Activated CD4-positive, CD25-positive, alpha-beta regulatory T cell treated with anti-CD3 and anti-CD28 coated beads, Interleukin-2, amount 50 U/mL, for 16 hours (primary cell): ENCODE measurements at places on chromosomes 2 and 18.

DNA sequence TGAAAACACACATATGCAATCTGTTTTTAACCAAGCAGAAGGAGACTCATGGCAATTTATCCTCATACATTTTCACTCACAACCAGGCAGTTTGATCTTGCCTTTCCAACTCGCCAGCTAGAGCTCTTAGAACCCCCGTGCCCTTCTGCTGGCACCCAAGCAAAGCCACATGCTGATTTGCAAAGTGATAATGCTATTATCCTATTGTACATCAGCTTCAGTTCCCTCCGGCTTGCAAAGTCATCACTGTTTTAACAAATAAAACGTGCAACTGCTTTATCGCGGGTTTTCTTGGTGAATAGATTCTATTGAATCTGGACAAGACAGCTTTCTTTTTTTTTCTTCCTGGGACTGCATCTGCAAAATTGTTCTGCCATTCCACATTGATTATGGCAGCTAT, 314.6 kb downstream of the LNPK start:
- no peak for DNase-seq

- DNase-seq: no peak
Measured at GRCh38 chr2:101912545-101912944, 79.2 kb upstream of the IL1R2 start.

- no peak for DNase-seq
Measured at GRCh38 chr2:154886316-154886715, 187.8 kb downstream of the KCNJ3 start.

- no peak for DNase-seq
Measured at GRCh38 chr2:12839339-12839738, 122.6 kb downstream of the TRIB2 start.

DNA sequence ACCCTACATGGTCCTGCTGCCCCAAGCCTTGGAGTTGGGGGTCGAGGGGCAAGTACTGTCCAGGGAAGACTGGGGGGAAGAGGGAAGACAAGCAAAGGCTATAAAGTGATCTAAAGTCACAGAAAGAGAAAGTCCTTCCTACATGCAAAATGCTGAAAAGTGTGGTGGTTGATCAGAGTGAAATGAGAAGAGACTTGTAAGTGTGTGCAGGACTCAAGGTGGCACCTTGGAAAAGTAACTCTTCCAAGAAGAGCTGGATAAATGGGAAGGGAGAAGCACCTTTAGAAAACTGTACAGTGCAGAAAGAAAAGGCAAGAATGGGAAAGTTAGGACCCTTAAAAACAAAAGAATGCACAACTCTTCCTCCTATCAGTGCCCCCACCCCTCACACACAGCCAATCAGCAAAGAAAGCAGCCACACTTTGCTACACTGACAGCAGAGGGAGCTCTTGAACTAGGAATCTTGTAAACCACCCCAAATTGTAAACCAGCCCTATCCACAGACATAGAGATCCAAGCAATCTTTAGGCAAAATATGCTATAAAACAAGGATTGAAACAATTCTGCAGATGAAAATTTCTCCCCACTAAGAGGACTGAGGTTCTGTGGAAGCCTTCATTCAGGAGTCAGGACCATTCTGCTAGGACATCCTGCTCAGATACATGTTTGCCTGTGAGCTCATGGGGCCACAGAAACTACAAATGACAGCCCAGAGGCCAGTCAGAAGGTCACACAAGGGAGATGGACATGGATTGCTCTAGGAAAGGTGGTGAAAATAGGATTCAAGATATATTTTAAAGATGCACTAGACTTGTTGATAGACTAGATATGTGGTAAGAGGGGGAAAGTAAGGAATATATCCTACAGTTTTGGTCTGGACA, 146.4 kb downstream of the FTCDNL1 start:
- DNase-seq: no peak

DNA sequence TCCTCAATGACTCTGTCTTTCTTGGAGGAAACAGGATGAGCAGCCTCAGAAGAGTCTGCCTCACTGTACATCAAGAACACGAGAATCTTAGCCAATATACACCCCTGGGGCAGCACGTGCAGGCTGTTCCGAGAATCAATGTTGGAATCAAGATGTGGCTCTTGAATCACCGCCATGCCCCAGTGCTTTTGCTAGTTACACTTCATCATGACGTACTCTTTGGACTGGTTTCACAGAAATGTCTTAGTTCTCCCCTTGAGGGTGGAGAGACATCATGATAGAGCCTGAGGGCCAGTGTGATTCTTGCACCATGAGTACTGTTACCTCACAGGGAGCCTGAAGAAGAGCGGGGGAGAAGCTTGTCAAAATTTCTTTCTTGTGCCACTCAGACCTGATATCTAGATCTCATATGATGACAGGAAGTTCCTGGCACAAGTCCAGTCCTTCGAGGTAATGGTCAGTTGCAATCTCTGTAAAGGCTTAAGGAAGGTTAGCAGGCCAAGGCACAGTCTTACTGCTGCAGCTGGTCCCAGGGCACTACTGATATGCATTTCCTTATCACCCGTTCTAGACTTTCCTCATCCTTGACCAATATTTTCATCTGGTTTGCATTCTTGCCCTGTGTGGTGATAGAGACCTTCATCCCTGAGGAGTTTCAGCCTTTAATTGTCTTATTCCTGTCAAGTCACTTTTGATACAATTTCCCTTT, 28.2 kb upstream of the STAT4 start:
- no peak for DNase-seq

GRCh38 chr18:35577045-35577848, 4.3 kb upstream of the GALNT1 start:
- no peak for DNase-seq

DNA sequence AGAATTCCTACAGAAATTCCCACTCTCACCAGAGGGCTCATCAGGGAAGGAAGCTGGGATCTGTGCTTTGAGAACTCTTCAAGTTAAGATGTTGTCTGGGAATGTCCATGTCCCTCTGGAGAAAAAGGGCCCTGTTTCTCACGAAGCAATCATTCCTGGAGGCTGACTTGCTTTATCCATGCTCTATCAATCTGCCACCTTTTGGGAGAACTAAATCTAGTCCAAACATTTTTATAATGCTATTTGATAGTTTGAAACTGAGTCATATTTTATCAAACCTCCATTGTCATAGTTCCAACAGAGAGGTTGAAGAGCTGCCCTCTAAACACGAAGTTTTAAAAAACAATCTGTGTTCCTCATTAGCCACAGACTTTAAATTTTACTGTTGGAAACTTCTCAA, 219.2 kb downstream of the MTX2 start:
- DNase-seq: no peak

- no peak for DNase-seq
Measured at GRCh38 chr2:11017921-11018320, 106.2 kb downstream of the KCNF1 start.

GRCh38 chr2:3644246-3644525, 13.8 kb upstream of the ALLC start:
- DNase-seq: no peak

DNA sequence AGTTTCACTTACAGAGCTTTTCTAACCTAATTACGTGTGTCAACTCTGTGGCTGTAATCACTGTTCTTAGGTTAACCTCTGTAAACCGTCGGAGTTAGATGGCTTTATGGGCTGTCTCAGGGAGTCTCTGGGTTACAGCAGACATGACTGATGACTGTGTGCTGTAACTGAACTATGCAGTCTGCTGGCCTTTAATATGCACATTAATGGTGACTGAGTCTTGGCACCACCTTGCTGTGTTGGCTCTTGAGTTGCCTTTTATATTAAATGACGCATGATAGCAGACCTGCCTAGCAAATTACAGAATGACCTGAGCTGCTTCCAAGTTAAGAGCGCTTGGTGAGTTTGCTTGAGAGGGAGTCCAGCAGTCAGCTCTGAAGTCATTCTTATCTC, 90.1 kb downstream of the ACKR3 start:
- DNase-seq: no peak

- DNase-seq: no peak
Measured at GRCh38 chr2:239724851-239725550, 300.1 kb downstream of the NDUFA10 start.

GRCh38 chr2:241137276-241138190, 11.7 kb downstream of the PASK start:
- no peak for DNase-seq

- DNase-seq: no peak
Measured at GRCh38 chr18:50107468-50107977, 87.4 kb downstream of the MYO5B start.

- DNase-seq: no peak
Measured at GRCh38 chr2:57278451-57278850, 768.2 kb upstream of the VRK2 start.

- DNase-seq: no peak
Measured at GRCh38 chr2:64402876-64403275, 51.1 kb upstream of the LGALSL start.

DNA sequence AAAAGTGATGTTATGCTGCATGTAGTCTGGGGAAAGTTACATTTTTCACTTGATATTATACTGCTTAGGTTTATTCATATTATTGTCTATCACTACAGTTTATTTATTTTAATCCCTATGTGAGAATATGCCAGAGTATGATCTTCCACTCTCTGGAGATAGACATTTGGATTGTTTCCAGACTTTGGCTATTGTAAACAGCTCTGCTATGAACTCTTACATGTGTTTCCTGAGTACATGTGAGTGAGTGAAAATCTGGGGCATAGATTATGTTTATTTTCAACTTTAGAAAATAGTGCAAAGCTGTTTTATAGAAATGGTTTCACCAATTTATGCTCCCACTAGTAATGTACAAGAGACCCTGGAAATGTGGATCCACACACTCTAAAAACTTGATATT, 49.0 kb upstream of the EPAS1 start:
- DNase-seq: no peak

DNA sequence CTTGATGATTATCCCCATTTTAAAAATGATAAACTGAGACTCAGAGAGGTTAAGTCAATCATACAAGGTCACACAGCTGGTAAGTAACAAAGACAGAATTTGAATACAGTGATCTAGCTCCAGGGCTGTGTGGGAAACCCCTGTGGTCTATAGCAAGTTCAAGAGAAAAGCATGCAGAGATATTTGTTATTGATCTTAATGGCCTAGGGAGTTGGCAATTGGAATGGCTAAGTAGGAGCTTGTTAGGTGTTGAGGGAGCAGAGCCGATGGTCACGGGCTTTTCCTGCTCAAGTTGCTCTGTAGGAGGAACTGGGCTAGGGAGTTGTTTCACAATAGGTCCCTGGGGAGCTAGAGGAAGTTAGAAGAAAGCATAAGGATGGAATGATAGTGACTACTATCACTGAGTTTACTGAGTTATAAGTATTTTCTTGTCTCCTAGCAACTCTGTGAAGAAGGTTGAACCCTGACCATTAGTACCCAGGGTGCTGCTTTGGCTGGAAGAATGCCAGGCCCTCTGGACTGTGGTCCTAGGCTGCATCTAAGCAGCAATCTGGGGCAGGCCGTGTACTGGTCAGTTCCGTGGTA, 30.0 kb downstream of the RNF125 start:
- DNase-seq: no peak

GRCh38 chr2:108348816-108349570, 28.8 kb upstream of the SULT1C4 start:
- no peak for DNase-seq

DNA sequence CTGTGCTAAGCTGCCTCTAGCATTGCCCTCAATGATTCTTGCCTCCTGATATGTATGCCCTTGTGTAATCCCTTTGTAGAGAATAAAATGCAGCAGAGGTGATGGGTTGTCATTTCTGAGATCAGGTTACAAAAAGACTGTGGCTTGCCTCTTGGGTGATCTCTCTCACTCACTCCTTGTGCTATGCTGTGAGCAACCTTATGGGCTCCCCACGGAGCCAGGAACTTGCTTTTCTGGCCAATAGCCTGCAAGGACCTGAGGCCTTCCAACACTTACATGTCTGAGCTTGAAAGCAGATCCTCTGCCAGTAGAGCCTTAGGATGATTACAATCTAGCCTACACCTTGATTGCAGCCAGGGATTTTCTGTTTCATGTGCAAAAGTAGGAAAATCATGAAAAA, 123.1 kb upstream of the XIRP2 start:
- no peak for DNase-seq

DNA sequence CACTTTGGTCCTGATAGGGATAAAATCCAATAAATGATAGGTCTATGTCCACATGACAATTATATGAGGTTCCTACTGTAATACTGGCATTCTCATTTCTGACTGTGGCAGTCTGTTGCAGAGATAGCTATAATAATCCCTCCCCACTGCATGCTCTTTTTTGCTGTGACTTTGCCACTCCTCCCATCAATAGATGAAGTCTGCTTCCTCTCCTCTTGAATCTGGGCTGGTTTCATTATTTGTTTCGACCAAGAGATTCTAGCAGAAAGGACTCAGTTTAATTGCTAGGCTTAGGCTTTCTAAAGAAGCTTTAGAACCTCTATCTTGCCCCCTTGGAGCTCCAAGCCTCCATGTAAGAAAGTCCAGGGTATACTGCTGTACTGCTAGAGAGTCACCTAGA, 23.3 kb upstream of the CREB1 start:
- no peak for DNase-seq

- no peak for DNase-seq
Measured at GRCh38 chr2:199770716-199771115, 80.3 kb downstream of the FTCDNL1 start.

GRCh38 chr2:213934560-213934959, 476.3 kb upstream of the VWC2L start:
- no peak for DNase-seq

DNA sequence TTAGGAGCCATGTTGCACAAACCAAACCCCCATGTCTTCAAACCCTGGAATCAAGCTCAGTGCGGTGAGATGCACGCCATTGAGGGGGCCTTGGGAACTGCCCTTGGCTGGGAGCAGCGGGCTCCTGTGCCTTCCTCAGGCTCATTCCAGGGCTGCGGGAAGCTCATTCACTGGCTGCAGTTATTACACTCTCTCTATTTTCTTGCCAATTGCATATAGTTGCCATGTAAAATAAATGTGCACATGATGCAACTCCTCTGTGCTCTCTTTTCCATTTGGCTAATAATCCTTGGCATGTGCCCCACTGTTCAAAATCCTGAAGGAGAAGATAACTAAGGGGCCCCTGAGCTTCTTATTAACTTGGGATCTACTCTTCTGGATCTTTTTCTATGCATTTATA, 74.7 kb downstream of the KCTD1 start:
- DNase-seq: no peak

DNA sequence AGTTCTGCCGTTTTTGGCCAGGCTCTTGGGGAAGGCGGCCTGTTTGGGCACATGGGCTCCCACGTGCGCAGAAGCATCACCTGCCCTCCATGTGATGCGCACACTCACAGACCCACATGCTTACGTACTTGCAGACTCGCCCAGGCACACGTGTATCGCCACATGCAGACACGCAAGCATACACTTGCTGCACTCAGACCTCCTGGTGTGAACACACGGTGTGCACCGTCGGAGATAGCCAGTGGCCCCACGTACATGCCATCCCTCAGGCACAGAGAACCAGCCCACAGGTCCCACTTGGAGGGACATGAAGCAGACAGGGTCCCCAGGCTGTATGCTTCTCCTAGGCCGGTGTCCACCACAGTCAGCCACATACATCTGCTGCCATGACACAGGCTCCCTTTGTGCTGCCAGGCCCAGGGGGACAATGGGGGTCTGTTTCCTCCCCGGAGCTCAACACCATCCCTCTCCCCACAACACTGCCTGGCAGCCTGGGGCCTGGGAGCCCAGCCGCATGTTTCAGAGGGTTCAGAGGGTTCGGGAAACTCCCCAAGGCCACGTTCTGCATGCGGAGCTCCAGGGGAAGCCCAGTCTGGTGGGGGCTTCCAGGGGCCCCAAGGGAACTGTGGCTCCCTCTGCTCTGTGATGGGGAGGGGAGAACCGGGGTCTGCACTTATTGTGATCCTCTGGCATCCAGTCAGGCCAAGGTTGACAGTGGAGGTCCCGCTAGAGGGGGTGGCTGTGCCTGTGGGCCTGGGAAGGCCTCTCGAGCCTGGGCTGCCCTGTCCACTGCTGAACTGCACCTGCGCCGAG, 208.1 kb upstream of the HAAO start:
- DNase-seq: no peak
